Activated CD4-positive, alpha-beta memory T cell treated with anti-CD3 and anti-CD28 coated beads, Interleukin-2, amount 10 ng/mL, durations not matched to agents 7 days and 5 days (primary cell): ENCODE measurements at places on chromosomes 13 and 19.

DNA sequence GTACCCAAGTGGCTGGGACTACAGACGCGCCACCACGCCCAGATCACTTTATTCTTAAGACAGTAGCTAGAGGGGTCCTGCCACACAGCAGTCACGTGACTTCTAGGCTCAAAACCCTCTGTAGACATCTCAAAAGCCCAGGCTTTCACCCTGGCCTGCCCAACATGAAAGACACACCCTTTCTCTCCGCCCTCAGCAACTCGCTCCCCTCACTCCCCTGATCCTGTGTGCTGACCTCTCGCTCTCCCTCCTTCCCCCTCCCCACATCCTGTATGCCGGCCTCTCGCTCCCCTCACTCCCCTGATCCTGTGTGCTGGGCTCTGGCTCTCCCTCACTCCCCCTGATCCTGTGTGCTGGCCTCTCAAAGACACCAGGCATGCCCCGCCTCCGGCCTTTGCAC is 77.4 kb downstream of the SLC15A1 start:
- no peak for DNase-seq

DNA sequence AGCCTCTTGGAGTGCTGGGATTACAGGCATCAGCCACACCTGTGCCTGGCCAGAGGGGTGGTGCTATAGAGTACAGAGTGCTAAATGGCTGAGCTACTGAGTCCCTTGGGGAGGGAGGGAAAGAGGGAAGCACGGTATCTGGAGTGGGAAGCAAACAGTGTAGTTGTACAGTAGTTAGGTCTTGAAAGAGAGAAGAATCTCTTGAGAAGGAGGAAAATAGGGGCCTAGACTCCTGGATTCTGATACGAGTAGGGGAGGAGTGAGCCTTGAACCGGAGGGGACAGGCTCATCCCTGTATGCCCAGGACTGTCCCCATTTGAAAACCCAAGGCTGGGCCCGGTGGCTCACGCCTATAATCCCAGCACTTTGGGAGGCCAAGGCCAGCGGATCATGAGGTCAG is 5.1 kb downstream of the MYADM start:
- DNase-seq: no peak

DNA sequence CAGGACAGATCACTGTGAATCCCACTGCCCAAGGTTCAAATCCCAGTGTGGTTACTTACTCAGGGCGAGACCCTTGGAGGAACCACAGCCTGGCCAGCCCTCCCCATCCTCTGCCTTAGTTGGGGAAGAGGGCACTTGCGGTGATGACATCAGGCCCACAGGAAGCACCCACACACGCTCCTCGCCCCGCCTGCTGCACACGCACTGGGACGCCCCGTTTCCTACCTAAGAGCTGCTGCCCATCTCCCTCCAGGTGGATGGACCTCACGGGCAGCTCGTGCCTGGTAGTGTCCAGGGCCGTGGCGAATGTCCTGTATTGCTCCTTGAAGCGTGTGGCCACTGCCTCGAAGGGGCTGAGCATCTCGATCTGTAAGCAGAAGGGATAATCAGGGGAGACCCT is 19.6 kb downstream of the HAUS8 start:
- no peak for DNase-seq

- DNase-seq: no peak
Observed at GRCh38 chr19:42069619-42070351, at the start of gene GRIK5. GRIK5 (minus strand) TSS chr19:42070206; CDS start chr19:42065770, 4,436 bp downstream.
